ENCODE measurements at places on chromosomes 1 and 21. TPM values are rescaled to one million over a fixed set of nuclear protein-coding genes. Genes with fewer than 3 reads are reported as not detected.

The RGS8 gene
- not detected for total RNA-seq

The PRAMEF7 gene
- not detected for total RNA-seq

The CFAP107 gene
- not detected for total RNA-seq

- DNase-seq, result peak; percentile 15
These were observed 871 bp upstream of the PSMA5 start for GRCh38 chr1:109427171-109427467.

GRCh38 chr1:107263291-107263915 lies 122.6 kb downstream of the NTNG1 start:
- no peak for DNase-seq

DNA sequence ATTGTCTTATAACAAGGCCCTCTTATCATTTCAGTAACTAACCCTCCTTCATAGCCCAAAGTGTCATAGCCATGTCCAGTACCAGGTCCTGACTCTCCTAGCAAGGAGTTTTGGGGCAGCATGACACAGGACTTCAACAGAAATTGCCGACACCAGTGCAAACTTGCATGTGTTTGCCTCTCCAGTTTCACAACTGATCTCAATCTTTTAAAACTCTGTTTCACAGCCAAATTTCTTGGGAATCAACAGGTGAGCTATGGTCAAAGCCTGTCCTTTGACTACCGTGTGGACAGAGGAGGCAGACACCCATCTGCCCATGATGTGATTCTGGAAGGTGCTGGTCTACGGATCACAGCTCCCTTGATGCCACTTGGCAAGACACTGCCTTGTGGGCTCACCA lies 36.8 kb downstream of the LAMC2 start:
- DNase-seq, result no peak

DNA sequence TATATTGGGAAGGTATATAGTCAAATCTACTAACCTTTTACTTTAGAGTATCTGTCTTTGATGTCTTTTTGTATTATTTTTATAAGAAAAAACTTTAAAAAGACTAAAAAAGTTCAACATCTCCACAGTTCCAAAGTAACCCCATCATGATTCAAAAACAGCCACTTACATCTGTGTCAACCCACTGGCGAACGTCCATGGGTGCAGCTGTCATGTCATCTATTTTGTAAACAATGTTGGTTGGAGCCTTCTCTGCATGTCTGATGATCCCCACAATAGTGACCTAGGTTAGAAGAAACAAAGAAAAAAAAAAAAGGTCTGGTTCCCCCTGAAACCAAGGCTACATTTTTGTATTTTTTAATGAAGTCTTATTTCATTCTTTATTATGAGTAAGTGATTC lies 28.0 kb upstream of the SMPDL3B start:
- no peak for DNase-seq

GRCh38 chr1:241172486-241172885 lies 184.5 kb downstream of the RGS7 start:
- no peak for DNase-seq

- DNase-seq, result no peak
These were observed 444.6 kb downstream of the AJAP1 start for GRCh38 chr1:5098981-5099385.

DNA sequence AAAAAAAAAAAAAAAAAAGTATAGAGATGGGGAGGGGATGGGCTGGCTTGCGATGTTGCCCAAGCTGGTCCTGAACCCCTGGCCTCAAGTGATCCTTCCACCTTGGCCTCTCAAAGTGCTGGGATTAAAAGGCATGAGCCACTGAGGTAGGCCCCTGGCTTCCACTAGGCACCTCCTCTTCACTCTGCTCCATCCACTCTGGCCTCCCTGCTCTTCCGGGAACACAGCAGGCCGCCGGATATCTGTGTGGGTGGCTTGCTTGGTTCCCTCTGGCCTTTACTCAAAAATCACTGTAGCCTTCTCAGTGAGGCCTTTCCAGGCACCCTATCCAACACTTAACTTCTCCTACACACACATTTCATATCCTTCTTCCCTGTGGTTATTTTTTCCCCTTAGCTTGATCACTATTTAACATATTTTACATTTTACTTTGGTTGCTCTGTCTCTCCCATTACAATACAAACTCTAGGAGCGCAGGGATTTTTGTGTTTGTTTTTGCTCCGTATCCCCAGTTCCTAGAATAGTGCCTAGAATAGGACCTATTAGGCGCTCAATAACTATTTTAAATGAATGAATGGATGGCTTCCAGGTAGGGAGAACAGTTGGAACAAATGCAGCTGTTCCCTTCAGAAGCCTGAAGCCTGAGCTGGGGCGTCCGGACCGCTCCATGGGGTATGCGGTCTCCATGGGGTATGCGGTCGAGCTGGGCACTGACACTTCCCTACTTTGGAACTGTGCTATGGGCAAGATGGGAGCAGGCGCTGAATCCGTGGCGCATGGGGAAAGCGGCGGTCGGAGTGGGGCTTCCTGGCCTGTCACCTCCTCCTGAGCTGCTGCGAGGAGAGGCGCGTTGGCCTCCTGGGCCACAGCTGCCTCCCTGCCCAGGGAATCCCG lies 46.7 kb downstream of the H3-3A start:
- DNase-seq, result peak; percentile 67

DNA sequence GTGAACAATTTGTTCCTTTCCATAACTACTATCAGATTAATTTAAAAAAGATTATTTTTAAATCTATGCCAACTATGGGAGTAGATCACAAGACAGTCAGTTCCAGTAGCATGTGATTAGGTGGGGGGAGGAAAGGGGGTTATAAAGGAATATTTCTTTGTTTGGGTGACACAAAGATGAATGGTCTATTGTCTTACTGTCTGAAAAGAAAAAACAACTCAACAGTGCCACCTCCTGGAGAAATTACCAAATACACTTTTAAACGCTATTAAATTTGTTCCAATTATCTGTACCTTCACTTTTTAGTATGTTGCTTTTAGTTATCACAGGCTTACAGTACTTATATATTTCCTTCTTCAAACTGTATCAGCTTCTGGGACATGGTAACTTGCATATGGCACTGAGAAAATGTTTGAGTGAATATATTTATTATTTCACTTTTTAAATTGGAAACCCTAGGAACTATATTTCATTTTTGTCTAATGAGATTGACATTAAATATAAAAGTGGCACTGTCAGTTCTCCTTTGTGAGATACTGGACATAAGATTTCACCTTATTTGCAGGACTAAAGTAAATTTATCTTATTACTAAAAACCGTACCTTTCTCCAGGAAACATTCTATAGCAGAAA lies 1.7 kb upstream of the SORT1 start:
- peak; percentile 85 for DNase-seq

DNA sequence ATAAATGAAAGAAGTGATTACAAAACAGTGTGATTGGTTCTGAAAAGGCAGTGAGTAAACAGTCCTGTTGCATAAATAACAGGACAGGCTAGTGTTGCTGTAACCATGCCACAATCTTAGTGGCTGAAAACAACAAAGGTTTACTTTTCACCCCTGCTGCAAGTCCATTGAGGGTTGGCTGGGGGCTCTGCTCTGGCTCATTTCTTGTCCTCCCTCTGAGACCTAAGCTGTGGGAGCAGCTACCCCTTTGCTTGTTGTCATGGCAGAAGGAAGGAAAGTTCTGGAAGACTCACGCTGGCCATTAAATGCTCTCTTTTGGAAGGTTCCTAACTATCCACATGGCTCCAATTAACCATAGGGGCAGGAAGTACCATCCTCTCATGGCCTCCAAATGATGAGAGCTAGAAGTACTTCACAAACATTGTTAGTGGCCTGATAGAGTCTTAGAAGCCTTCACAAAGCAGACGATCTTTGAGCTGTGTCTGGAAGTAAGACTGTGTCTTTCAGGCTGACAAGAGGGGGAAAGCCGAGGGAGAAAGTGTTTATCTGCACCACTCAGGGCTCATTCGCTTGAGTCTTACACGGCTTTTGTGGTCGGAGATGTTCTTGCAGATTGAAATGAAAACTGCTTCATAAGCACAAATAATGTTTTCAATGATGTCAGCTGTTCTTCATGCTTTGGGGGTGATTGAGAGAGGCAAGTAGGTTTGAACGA lies 11.9 kb downstream of the RCSD1 start:
- no peak for DNase-seq

DNA sequence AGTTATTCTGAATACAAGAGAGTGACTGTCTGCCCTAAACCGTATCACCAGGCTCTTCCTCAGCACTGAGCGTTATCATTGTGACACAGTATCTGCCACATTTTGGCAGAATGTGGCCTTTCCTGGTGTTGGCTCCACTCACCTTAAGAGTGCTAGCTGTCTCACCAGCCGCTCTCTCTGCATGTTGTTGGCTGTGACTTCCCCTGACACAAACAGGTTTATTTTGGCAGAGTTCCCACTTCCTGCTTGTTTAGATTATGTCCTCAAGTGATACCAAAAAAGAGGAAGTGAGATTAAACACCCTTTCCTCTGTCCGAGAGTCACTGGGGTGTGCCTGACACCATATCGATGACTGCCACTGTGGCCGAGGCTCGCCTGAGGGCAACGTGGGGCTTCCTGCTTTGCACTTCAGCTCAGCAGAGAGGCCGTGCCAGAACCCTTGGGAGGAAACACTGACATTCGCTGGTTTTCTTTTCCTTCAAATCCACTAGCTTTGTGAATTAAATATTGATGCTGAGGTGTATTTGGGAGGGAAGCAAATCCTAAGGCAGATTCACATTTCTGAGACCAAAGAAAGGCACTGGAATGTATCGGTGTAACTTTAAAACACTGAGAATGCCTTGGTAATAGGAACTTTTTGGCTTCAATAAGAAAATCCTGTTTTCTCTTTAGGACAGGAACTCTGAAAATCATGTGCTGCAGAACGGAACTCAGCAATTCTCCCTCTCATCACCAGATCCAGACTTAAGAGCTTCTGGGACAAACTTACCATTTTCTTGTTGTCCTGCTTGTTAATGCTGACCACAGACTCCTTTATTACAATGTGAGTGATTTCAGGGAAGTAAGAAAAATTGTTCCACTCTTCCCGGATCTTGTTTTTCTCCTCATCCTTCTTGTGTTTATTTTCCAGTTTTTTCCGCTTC lies 102.1 kb downstream of the JAK1 start:
- peak; percentile 77 for DNase-seq

DNA sequence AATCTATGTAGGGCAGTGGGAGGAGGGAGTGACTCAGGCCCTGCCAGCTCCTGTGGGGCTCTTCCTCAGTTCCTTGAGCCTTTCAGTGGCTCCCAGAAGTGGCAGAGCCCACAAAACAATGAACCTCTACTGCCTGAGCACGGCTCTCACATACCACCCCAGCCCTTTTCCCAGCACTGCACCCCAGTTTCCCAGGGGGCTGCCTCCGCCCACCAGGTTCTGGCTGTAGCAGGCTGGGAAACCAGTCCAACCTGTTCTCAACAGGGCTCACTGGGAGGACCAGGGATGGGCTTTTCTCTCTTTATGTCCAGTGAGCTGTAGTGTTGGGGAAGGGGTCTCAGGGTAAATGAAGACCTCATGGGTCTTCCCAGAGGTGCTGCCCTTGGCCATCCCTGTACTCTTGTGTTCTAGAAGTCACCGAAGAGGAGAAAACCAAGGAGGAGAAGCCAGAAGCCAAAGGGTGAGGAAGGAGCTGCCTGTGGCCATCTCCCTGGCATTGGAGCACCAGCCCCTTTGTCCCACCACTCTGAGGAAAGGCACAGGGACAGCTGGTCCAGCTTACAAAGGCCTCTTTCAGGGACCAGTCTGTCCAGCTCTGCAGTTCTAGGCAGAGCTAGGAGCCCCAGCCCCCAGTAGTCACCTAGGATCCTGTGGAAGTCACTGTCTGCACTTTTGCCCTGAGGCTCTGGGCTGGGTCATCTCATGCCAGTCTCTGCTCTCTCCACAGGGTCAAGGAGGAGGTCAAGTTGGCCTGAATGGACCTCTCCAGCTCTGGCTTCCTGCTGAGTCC lies 3.5 kb downstream of the MARCKSL1 start:
- no peak for DNase-seq

GRCh38 chr1:42690477-42691156 lies 8.4 kb downstream of the YBX1 start:
- no peak for DNase-seq

- peak; percentile 91 for DNase-seq
These were observed 62.0 kb downstream of the SIK1 start for GRCh38 chr21:43364851-43365424.

GRCh38 chr1:228304225-228304624 lies 96.4 kb downstream of the OBSCN start:
- DNase-seq, result peak; percentile 11

DNA sequence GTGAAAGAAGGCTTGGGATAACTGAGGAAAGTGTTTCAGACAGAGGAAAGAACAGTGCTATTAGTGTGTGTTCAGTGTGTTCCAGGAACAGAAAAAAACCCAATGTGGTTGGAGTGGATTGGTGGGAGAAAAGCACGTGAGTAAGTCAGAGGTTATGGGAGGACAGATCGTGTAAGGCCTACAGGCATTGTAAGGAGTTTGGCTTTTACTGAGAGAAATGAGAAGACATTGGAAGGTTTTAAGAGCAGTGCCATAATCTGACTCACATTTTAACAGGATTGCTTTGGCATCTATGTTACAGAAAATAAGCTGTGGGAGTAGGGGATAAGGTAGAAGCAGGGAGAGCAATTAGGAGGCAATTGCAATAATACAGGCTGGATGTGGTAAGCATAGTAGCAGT lies 4.8 kb downstream of the ARPC5 start:
- DNase-seq, result no peak

GRCh38 chr1:218025454-218025853 lies 259.6 kb upstream of the RRP15 start:
- no peak for DNase-seq

All from stomach (tissue), 19 donors.